ENCODE measurements at places on chromosomes 6 and 20. TPM values are rescaled to one million over a fixed set of nuclear protein-coding genes. Genes with fewer than 3 reads are reported as not detected.

PAX1 gene
- not detected for total RNA-seq

- DNase-seq: no peak
These were observed 43.5 kb downstream of the PERP start for GRCh38 chr6:138063726-138064125.

NANP gene
- total RNA-seq: 3.1 TPM

- DNase-seq: no peak
These were observed 16.9 kb upstream of the PERP start for GRCh38 chr6:138124096-138124495.

GRCh38 chr6:144395014-144395413, 109.9 kb downstream of the UTRN start:
- DNase-seq: no peak

CST5 gene
- total RNA-seq: not detected

ZNF341 gene
- total RNA-seq: 1.3 TPM

DNA sequence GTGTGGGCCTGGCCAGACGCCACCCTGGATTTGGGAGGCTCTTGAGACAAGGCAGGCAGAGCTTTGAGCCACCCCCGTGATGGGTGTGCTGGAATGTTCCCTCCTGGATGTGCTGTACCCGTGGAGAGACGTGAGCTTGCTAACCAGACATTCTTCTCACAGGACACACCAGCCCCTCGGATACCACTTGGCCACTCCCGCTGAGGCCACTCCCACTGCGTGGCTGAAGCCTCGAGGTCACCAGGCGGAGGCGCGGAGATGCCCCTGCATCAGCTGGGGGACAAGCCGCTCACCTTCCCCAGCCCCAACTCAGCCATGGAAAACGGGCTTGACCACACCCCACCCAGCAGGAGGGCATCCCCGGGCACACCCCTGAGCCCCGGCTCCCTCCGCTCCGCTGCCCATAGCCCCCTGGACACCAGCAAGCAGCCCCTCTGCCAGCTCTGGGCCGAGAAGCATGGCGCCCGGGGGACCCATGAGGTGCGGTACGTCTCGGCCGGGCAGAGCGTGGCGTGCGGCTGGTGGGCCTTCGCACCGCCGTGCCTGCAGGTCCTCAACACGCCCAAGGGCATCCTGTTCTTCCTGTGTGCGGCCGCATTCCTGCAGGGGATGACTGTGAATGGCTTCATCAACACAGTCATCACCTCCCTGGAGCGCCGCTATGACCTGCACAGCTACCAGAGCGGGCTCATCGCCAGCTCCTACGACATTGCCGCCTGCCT, 14.1 kb downstream of the SLCO4A1 start:
- DNase-seq: peak; percentile 19

PXDC1 gene
- total RNA-seq: 38.5 TPM

GRCh38 chr20:11445891-11446290, 471.8 kb upstream of the BTBD3 start:
- DNase-seq: no peak

DNA sequence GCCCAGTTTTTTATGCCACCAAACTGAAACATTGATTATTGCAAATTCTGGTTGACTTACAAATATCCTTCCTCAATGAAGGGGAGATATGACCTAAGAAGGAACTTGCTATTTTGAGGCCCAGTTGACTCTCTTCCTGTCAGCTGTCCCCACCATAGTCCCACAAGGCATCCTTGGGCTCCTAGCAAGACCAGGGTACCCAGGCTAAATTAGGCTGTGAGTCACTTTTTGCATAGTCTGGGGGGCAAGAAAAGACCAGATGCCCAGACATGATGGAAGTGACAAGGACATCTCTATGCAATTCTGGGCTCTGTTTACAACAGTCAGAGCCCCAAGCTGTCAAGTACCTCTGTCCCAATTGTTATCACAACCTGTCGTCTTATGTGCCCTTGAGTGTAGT, 31.8 kb upstream of the MAFB start:
- DNase-seq: no peak

DNA sequence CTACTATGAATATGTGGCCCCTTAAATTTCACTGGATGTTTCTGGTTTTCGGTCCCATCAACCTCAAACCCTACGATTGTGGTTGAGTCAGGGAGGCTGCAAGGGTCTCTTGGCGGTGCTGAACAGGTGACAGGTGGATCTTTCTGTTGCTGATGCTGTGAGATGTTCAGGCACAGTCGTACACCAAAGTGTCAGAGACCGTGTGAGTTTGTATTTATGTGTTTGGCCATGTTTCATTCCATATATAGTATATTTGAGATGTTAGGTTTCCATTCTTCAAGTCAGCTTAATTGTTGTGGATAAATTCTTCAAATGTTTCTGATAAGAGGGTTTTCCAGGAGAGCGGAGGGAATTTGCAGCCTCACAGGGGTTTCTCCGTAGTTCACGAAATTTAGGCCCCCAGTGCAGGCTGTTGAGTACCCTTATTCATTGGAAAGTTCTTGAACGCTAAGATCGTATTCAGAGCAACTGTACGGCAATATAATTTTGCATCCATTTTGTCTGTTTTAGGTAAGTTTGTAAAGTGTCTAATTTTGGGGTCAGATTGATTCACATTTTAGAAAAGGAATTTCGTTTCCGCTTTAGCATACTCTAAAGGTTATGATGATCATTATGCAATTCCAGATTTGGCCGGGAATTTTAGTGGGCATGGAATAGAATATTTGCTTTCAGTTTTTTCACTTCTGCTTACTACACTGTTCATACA, 1.2 kb downstream of the TAB2 start:
- DNase-seq: no peak

CBLN4 gene
- not detected for total RNA-seq

DNA sequence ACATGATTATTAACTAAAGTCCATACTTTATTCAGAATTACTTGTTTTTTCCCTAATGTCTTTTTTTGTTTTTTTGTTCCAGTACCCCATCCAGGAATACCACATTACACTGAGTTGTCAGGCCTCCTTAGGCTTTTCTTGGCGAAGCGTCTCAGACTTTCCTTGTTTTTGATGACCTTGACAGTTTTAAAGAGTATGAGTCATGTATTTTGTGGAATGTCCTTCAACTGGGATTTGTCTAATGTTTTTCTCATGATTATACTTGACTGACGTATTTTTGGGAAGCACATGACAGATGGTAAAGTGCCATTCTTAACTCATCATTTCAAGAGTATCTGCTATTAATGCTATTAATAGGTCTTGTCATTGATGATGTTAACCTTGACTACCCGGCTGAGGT, 23.6 kb downstream of the ENPP1 start:
- no peak for DNase-seq

DNA sequence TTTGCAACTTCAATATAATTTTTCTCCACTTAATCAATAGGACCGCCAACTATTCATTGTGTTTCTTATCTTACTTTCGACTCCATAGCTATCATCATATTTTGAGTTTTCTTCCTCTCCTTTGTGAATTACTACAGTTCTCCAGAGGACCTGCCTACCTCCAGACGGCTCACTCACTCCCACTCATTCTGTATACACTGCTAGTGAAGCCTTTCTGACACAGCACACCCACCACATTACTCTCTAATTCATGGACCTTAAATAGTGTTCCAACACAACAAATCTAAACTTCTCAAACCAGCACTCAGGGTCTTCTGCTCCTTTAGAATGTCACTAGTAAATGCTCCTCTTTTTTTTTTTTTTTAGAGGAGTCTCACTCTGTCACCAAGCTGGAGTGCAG, 23.8 kb downstream of the FKBP5 start:
- no peak for DNase-seq

GRCh38 chr6:161359618-161359945, 85.7 kb upstream of the AGPAT4 start:
- DNase-seq: no peak

DNA sequence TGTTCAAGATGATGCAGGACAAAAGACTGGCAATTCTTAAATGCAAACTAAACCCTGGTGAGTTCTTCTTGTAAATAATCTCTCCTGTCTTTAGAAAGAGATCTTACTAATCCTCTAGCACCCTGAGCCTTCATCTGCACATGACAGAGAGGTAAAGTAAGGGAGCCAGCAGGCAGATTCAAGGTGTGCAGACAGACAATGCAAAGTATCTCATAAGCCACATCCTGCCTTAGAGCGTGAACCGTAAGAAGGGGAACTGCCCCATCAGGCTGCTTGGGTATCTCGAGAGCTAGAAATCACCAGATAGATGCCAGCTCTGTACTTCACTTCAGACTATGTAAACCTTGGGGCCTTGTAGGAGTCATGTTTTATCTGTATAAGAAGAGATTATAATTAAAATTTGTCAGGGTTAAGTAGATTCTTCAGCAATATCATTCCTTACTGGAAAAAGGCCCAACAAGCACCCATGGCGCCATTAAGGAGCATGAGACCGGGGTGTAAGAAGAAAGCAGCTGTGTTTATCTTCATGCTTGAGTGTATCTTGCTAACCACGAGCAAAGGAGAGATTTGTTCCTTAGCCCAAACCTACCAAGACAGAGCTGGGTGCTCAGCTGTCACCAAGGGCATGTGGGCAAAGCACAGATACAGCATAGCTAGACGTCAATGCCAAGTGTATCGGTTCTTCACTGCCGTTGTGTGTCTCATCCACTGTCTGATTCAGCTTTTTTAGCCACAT, 24.4 kb downstream of the CNR1 start:
- no peak for DNase-seq

SASH1 gene
- 43.9 TPM for total RNA-seq

DNA sequence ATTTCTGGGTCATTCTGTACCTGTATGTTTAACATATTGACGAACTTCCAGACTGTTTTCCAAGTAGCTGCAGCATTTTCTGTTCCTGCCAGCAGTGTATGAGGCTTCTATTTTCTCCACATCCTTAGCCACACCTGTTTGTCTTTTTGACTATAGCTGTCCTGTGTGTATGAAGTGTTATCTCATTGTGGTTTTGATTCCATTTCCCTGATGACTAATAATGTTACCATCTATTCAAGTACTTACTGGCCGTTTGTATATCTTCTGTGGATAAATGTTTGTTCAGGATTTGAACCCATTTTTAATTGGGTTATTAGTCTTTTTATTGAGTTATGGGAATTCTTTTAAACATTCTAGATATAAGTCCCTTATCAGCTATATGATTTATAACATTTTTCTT, 95.2 kb downstream of the JAG1 start:
- no peak for DNase-seq

- DNase-seq: no peak
These were observed 172.2 kb downstream of the PLCB1 start for GRCh38 chr20:8304124-8304816.

DNA sequence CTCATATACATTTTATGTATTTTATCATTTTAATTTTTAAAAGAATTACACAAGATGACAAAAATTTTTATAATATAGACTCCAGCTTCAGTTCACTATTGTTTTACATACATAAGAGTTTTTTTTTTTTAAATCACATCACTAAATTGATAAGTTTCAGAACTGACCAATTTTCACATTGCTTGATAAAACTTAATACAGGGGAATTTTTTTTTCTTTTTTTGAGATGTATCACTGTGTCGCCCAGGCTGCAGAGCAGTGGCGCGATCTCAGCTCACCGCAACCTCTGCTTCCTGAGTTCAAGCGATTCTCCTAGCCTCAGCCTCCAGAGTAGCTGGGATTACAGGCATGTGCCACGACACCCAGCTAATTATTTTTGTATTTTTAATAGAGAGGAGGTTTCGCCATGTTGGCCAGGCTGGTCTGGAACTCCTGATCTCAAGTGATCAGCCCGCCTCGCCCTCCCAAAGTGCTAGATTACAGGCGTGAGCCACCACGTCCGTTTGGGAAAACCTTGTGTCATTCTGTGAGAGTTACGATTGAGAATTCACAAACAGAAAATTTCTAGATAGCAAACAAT, 36.6 kb upstream of the BTN3A2 start:
- DNase-seq: no peak

DNA sequence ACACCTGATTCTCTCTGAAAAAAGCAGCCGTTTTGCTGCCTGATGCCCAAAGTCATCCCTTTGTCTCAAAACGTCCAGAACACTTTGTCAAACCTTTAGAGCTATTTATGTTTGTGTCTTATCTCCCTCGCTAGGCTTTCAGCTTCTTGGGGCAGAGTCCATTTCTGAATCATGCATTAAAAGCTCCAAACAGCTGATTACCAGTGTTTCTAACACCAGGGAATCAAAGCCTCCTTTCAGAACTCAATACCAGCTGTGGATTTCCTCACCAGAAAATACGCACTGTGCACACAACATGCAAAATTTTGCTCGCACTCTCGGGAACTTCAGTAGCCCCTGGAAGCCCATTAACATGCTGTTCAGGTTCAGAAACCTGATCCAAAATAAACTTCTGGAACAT, 333.3 kb downstream of the HACE1 start:
- no peak for DNase-seq

KHDC1L gene
- total RNA-seq: not detected

DNA sequence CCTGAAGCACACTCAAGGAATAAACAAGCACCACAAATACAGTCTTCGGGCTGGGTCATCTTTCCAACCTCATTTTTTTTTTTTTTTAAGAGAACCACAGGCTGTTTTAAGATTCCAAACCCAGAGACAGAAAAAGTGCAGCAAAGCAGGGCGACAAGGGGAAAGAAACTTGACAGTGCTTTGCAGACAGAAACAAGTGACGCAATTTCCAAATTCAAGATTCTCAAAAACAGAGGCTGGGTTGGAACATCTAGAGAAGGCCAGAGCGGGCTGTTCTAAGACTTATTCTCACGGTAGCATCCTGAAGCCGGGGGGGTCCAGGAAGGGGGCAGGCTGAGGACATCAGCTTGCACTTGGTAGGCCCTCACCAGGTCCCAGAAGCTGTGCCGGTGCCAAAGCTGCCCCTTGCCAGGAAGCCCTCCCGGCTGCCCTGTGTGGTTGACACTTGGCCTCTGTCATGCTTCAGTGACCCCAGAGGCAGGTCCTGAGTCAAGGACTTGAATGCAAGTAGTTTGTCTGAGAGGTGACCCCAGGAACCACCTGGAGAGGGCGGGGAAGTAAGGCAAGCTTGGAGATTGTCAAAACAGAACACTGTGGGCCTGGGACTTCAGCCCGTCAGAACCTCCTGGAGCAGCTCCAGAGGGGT, 50.5 kb downstream of the BMP7 start:
- DNase-seq: no peak

DNA sequence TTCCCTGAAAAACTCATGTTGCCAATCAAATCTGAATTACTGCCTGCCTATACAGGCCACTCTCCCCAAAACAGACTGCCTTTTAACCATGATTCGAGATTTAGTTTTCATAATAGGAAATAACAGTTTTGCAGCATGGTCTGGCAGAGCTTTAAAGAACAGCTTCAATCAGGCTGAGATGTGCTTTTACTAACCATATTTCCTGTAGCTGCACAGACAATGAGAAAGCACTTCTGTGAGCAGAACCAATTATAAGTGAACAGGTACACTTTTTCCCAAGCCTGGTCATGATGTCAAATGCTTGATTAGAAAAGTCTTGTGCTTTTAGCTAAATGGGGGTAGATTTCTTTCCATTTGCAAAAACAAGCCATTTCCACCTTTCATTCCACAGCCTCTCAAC, 108.2 kb downstream of the THEMIS start:
- no peak for DNase-seq

DNA sequence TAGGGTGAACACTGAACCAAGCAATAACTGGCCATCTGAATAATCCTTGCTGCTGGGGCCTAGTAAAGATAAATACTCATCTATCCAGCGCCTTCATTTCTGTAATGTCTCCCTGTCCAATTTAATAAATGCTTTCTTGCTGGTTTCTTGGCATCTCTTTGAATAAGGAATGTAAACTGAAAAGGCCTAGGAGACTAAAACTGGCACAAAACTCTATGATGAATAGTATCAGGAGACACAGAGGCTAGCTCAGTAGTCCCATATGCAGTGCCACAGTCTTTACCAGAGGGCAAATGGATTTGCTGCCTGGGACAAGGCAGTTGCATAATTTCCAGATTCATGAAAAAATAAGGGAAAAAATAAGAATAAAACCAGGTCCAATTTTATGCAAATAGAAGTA, 324.4 kb downstream of the CENPW start:
- no peak for DNase-seq

COL9A3 gene
- total RNA-seq: 4.0 TPM
